ENCODE measurements at places on chromosomes 7 and 10.

DNA sequence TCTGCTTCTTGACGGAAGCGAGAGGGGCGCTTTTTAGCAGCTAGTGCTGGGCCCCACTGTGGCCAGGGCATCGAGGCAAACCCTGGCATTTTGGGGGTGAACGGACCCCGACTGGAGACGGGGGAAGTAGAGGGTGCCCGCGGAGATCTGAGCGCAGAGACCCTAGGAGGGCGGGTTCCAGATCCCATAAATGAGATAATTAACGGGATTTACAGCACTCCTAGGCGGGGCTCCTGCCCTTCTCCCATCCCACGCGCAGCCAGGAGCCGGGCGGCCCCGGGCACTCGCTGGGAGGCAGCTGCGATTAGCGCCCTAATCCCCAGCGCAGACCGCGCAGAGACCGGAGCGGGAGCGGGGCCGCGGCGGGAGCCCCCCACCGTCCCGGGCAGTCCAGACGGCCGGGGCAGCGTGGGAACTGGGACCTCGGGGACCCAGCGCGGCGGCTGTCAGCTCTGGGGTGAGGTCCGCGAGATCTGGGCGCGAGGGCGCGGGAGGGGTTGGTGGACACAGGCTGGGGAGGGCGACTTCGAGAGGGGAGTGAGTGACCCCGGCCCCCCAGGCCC lies 735 bp downstream of the JCAD start:
- H3K4me3 ChIP-seq, result peak overlapping the region; percentile 77
- H3K36me3 ChIP-seq, result no peaks in the 10 kb centered on the region
- H3K27me3 ChIP-seq, result peaks cover 25% of the 10 kb centered on the region
- no peak for DNase-seq
- peaks cover 15% of the 10 kb centered on the region for H3K4me1 ChIP-seq

- H3K27me3 ChIP-seq, result peaks cover 1% of the 10 kb centered on the region
- no peaks in the 10 kb centered on the region for H3K36me3 ChIP-seq
- no peak overlapping the region for H3K4me3 ChIP-seq
- no peak overlapping the region for H3K27ac ChIP-seq
- no peak for DNase-seq
Observed at GRCh38 chr7:16929146-16929762, 47.5 kb upstream of the AGR3 start.

GRCh38 chr10:96716390-96716789 lies 3.9 kb downstream of the PIK3AP1 start:
- peaks cover 8% of the 10 kb centered on the region for H3K27me3 ChIP-seq
- H3K4me1 ChIP-seq, result peaks cover 4% of the 10 kb centered on the region
- no peak overlapping the region for H3K27ac ChIP-seq
- no peak overlapping the region for H3K4me3 ChIP-seq
- DNase-seq, result no peak

GRCh38 chr10:17685233-17685840 lies 41.4 kb downstream of the STAM start:
- no peak for DNase-seq
- no peaks in the 10 kb centered on the region for H3K27me3 ChIP-seq
- no peak overlapping the region for H3K4me3 ChIP-seq
- H3K36me3 ChIP-seq, result peaks cover 8% of the 10 kb centered on the region

Measured in H1 (cell line).